NCI-H2029 treated with DMSO at 0.1 percent for 48 hours (cell line): ENCODE measurements at places on chromosomes 4 and X.
A peak's percentile ranks its signal among the peaks of the same experiment; 100 is the strongest.

DNA sequence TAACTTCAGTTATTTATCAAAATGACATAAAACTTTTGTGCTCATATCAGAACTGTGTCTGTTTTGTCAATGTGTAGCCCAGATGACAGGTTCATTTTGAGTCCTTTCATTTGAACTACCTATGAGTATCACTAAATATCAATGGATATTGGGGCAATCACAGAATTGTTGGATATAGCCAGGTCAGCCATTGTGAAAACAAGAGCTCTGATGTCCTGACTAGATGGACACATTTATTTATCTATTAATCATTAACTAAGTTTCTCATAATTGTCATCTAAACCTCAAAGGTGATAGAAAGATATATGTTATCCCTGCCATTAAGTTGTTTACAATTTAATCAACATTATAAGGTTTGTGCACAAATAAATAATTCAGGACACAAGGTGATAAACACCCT, 638.3 kb upstream of the GRIA3 start:
- DNase-seq: no peak

GRCh38 chr4:77235289-77235854, 78.4 kb downstream of the CCNG2 start:
- DNase-seq: no peak

DNA sequence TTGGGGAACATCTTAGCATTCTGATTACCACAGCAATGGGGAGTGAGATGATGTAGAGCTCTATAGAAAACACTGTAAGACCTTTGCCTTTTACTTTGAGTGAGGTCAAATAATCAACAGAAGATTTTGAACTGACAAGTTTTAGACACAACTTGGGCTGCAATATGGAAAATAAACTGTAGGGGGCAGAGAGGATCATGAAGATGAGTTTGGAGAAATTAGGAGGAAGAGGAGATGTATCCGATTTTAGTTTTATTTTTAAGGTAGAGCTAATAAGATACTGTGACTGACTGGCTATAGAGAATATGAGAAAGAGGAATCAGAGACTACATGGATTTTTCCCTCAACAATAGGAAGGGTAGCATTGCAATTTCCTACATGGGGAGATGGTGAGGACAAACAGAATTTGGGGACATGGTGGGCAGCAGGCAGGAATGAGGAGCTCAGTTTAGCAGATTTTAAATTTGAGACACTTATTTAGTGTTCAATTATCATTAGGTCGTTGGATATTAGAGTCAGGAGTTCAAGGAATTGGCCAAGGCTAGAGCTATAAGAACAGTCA, 563.1 kb downstream of the INPP4B start:
- no peak for DNase-seq

- DNase-seq: no peak
Observed at GRCh38 chrX:38105216-38105725, 98.9 kb downstream of the SYTL5 start.

GRCh38 chr4:13584481-13584880, 40.2 kb upstream of the NKX3-2 start:
- no peak for DNase-seq

GRCh38 chr4:177323416-177323815, 13.7 kb downstream of the NEIL3 start:
- DNase-seq: no peak

GRCh38 chrX:120486786-120487185, 17.7 kb upstream of the LAMP2 start:
- DNase-seq: no peak

DNA sequence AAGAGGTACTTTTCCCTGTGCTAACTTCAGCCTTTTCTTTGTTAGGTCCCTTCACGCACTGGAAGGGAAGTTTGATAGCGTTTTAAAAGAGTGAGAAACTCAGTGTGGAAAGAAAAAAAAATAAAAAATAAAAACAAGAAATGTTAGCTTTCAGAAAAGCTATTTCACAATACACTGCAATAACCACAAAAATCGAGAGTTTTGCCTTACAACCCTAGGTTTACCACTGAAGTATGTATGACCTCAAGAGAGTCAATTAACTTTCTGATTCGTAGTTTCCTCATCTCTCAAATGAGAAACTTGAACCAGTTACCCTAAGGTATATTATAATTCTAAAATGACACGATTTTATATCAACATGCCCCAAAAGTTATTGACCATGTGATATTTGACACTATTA, 93.9 kb upstream of the JADE1 start:
- DNase-seq: no peak

- no peak for DNase-seq
Observed at GRCh38 chr4:70544279-70544868, 26.0 kb downstream of the AMTN start.

DNA sequence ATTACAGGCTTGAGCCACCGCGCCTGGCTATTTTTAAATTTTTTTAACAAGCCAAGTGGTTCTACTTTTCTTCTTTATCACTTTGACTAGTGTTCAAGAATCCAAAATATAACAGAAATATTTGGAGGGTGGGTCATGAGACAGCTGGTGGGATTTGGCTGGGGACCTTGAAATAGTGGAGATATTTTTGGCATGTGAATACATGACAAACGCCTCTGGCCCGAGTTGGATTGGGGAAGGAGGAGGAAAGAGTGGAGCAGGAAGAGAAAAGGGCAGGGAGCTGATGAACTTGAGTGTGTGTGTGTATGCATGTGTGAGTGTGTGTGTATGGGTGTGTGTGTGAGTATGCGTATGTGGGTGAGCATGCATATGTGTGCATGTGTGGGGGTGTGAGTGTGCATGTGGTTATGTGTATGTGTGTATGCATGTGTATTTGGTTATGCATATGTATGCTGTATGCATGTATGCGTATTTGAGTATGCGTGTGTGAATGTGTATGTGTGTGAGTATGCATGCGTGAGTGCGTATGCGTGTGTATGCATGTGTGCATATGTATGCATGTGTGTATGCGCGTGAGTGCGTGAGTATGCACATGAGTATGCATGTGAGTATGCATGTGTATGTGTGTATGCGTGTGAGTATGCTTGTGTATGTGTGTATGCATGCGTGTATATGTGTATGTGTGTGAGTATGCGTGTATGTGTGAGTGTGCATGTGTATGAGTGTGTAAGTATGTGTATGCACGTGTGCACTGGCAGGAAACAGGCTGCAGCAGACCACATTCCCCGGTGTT, 49.6 kb downstream of the JADE1 start:
- DNase-seq: no peak

DNA sequence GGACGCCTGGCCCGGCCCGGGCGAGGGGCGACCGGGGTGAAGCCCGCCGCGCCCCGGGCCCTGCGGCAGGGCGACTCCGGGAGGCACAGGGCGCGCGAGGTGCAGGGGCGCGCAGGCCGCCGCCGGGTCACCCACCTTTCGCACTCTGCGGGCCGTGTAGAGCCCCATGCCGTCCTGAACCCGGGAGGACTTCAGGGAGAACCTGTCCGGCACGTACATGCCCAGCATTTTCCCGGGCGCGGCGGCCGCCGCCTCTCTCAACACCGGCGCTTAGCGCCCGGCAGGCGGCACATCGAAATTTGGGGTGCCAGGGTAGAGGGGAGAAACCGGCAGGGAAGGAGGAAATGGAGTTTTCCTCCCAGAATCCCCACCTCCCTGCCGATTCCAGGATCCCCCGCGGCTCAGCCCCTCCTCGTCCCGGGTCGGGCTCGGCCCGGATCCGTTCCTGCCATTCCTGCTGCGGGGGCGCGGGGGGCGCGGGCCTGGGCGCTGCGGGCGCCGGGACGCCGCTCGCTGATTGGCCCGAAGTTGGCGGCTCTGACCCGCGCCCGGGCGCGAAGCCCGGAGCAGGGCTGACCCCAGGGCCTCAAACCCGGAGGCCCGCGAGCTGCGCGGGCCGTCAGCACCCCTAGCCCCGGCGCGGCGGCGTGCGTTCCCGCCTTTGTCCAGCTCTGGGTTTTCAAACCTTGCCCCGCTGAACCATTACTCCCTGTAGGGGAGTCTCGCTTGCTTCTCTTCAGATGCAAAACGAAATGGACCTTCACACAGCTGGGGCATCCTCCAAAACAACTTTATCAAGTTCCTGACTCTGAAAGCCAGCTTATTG, at the start of gene PRDM5:
PRDM5 (minus strand) TSS at position 346 of the 826 bp plus-strand sequence; CDS start at position 228, 118 bp downstream.
- DNase-seq: no peak

- DNase-seq: no peak
Observed at GRCh38 chr4:169137558-169137920, 127.5 kb upstream of the CBR4 start.

DNA sequence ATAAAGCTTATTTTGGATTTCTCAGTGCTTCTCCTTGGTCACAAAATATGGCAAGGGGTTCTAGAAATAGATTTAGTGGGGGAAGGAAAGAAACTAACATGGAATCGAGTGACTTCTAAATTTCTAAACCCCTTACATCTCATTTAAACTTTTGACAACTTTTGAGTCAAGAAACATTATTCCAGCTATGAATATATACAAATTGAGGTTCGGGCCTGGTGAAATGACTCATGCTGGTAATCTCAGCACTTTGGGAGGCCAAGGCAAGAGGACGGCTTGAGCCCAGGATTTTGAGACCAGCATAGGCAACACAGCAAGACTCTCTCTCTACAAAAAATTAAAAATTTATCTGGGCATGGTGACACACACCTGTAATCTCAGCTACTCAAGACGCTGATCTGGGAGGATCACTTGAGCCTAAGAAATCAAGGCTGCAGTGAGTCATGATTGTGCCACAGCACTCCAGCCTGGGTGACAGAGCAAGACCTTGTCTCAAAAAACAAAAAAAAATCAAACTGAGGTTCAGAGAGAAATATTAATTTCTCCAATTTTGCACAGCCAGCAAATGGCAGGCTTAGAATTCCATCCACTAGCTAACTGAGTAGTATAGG, 99.8 kb downstream of the ANXA3 start:
- DNase-seq: no peak

GRCh38 chrX:56800307-56800706, 71.3 kb downstream of the NBDY start:
- no peak for DNase-seq

- DNase-seq: no peak
Observed at GRCh38 chr4:25246680-25247611, 13.1 kb downstream of the PI4K2B start.

DNA sequence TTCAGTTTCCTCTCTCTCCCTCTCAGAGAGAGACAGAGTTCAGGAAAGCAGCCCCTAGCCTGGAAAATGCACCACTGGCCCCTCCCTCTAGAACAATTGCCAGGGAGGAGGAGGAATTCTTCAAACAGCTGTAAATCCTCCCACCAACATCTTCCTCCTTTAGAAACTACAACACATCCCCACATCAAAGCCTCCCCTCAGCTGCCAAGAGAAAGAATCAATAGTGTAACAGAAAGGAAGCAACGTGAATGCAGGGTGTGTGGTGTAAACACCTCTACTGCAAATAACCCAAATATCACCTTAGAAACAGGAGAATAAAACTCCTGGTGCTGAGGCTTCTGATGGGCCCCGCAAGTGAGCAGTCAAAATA, 249.9 kb upstream of the GATB start:
- DNase-seq: no peak

GRCh38 chr4:25161593-25161950, 1.3 kb upstream of the SEPSECS start:
- no peak for DNase-seq

DNA sequence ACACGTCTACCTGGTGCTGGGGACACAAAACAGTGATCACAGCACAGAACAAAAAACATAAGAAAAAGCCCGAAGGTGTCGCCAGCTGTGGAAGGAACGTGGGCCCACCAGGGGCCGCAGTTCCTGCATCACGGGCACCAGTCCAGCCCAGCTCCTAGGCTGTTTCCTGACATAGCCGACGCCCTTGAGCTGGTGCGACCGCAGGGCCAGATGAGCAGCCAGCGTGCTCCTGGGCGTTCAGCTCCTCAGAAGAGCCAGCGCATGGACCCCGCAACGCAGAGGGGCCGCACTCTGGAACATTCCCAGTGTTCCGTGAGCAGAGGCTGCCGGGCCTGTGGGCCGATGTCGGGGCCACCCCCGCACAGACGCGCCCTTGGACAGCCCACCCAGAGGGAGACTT, 44.1 kb downstream of the GAK start:
- no peak for DNase-seq

- DNase-seq: no peak
Observed at GRCh38 chr4:125693228-125693627, 378.5 kb downstream of the FAT4 start.

- DNase-seq: no peak
Observed at GRCh38 chr4:119087121-119087520, 48.5 kb upstream of the MYOZ2 start.

- DNase-seq: peak; percentile 2
Observed at GRCh38 chrX:136694431-136695087, 46.6 kb downstream of the CD40LG start.

- no peak for DNase-seq
Observed at GRCh38 chr4:117134386-117134785, 49.0 kb upstream of the TRAM1L1 start.

DNA sequence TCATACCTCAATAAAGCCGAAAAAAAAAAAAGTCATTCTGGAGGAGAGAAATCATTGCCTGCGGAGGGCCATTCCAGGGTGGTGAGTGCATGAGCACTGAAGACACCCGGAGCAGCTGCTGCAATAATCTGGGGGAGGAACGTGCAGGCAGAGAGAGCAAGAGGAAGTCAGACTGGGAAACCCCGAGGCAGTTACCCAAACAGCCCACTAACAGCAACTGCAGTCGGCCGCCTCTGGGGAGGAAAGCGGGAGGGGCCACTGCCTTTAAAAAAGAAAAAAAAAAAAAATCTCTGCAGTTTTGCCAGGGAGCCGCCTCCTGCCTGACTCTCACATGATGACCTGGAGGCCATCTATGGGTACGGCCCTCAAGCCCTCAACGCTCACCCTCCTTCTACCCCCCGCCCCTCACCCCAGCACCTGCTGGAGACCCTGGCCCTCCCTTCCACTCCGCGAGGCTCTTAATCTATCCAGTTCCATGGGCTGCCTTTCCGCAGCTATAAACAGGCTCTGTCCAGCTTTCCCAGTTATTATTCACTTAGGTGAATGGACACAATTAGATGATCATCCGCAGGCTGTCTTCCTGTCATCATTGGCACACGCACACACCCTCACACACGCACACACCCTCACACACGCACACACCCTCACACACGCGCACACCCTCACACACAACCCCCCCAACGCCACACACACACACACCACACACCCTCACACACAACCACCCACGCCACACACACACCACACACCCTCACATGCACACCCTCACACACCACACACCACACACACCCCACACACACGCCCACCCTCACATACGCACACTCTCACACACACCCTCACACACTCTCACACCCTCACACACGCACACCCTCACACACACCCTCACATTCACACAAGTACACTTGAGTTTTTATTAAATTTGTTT, 3.4 kb upstream of the AVPR2 start:
- DNase-seq: no peak

- no peak for DNase-seq
Observed at GRCh38 chr4:37946503-37947179, 13.6 kb upstream of the PTTG2 start.
